Cardiac muscle cell (in vitro differentiated cells and primary cell): ENCODE measurements at places on chromosomes 16 and 17. TPM values are rescaled to one million over a fixed set of nuclear protein-coding genes. Genes with fewer than 3 reads are reported as not detected.

Gene SLC5A11
- total RNA-seq = not detected in 2 replicates

Gene RAD51D
- 4.9 and 5.8 TPM in 2 replicates for total RNA-seq

Gene NOD2
- total RNA-seq = 0.18 TPM in 1 of 2 replicates, not detected in the other

Gene KRT39
- total RNA-seq = not detected in 2 replicates

Gene TSC2
- 103 and 152 TPM in 2 replicates for total RNA-seq

DNA sequence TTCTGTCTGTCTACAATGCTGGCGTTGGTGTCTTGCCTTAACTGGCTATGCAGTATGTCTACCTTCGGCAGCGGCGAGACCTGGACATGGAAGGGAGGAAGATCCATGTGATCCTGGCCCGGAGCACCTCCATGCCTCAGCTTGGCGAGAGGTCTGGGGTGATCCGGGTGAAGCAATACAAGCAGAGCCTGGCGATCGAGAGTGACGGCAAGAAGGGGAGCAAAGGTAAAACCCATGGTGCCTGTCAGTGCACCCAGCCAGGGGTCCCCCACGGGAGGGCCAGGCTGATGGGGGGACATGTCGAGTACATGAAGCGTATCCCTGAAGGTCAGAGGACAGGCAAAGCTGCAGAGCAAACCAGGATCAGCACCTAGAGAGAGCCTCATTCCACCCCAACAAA is 22.8 kb downstream of the PCTP start:
- no peak for DNase-seq
- no peak overlapping the region for H3K4me3 ChIP-seq
- H3K36me3 ChIP-seq = peaks cover 17% of the 10 kb centered on the region
- H3K27me3 ChIP-seq = no peaks in the 10 kb centered on the region

DNA sequence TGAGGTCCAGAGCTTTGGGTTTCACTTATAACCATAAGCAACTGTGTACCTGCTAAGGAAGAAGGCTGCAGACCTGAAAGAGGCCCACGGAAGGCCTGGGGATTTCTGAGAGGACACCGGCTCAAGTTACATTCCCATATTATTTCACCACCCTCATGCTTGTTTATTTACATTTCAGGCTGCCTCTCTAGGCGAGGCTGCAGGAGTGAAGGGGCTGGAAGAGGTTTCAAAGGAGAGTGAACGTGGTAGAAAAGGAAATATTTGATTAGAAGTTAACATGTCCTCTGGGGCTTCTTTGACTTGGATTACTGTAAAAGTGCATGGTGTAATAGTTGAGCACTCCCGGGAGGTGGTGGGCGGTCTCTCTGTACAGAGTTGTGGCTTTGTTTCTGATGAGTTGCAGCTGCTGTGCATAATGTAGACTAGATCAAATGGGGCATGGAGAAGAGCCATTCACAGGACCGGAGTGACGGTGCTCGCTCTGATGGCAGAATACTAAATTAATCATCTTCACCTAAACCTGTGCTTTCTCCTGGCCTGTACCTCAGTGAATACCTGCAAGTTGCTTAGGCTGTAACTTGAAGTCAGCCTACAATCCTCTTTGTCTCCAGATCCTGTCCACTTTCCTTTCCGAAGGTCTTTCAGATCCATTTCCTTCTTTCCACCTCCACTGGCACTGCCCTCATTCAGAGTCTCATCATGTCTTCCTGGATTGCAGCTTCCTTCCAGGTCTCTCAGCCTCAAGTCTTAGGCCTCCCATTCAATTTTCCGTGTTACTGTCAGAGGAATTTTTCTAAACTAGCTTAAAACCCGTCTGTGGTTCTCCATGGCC is 1.9 kb upstream of the CPD start:
- no peak overlapping the region for H3K4me3 ChIP-seq
- H3K27ac ChIP-seq = peak overlapping the region; percentile 36
- H3K4me1 ChIP-seq = peaks cover 27% of the 10 kb centered on the region
- H3K27me3 ChIP-seq = no peaks in the 10 kb centered on the region
- peak; percentile 97 for DNase-seq

GRCh38 chr17:32006957-32007462 is at the start of gene LRRC37B:
TSS of gene LRRC37B (plus strand) at chr17:32007383. CDS start at chr17:32021393, 14,010 bp downstream.
- peaks cover 6% of the 10 kb centered on the region for H3K4me1 ChIP-seq
- H3K27ac ChIP-seq = peak within 1 kb of the TSS; percentile 93
- DNase-seq = peak; percentile 83
- H3K27me3 ChIP-seq = no peaks in the 10 kb centered on the region
- peak within 1 kb of the TSS; percentile 90 for H3K4me3 ChIP-seq
- no peaks in the 10 kb centered on the region for H3K36me3 ChIP-seq

- no peaks in the 10 kb centered on the region for H3K4me1 ChIP-seq
- no peak overlapping the region for H3K4me3 ChIP-seq
- H3K36me3 ChIP-seq = no peaks in the 10 kb centered on the region
- DNase-seq = peak; percentile 4
These were observed 193.8 kb downstream of the SLC39A11 start for GRCh38 chr17:72898725-72899124.

DNA sequence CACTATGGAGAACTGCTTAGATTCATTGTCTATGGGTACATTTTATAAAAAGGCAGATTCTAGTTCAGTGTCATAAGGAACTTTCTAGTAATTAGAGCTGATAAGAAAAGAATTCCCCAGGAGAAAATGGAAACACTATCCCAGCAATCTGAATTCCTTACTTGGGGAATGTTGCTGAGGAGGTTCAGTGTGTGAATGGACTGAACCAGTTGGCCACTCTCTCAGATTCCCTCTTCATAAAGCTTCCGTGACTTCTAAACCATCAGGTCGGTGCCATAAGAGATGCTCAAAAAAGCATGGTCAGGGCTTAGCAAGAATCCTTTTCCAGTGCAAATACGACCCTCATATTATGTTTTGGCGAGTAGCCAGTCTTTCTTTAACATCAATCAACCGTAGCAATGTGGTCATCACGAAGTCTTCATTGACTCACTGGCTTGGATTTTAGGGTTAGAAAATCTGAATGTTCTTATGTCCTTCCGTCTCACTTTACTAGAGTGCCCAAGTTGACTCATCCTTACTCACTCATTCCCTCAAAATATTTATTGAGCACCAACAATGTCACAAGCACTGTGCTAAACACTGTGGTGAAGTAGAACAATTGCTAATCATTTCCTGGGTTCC is 102.7 kb upstream of the HLF start:
- no peaks in the 10 kb centered on the region for H3K27me3 ChIP-seq
- H3K4me3 ChIP-seq = no peak overlapping the region
- no peak for DNase-seq
